Mesenteric fat pad (tissue), 1 donor: ENCODE measurements at places on chromosomes 3 and 15.

- DNase-seq = no peak
Observed at GRCh38 chr3:71428841-71429596, 154.5 kb downstream of the FOXP1 start.

DNA sequence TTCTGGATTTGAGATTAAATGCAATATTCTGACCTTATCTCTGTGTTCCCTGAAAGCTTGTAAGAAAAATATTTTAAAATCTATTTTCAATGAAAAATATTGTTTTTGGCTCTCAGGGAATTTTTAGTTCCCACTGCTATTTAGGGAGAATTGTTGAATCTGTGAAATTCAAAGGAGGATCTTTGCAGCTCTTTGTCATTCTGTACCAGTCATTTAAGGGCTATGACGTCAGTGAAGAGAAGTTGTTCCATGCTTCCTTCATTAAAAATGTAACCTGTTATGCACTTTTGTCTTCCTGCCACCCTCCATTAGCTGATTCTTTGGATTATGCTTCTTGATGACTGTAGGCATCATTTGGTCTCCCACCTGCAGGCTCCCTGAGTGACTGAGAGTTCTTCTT, 427.8 kb upstream of the C2CD4B start:
- no peak for DNase-seq

- DNase-seq = no peak
Observed at GRCh38 chr15:96424674-96425073, 94.2 kb downstream of the NR2F2 start.

DNA sequence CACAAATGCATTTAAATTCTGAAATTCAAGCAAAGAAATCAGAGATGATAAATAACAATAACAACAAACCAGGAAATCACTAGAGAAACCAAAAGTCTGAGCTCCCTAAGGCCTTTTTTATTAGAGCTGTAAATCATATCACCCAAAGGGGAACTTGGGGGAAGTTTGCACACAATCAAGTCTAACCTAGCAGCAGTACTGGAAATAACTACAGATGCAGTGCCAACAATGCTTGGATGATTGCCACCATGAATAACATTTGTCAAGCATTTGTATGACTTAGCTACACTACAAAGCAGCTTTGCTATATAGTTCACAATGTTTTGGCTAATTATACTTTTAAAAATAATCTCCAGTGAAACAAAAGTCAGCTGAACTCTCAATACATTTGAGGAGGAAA, 27.8 kb downstream of the SHQ1 start:
- no peak for DNase-seq

DNA sequence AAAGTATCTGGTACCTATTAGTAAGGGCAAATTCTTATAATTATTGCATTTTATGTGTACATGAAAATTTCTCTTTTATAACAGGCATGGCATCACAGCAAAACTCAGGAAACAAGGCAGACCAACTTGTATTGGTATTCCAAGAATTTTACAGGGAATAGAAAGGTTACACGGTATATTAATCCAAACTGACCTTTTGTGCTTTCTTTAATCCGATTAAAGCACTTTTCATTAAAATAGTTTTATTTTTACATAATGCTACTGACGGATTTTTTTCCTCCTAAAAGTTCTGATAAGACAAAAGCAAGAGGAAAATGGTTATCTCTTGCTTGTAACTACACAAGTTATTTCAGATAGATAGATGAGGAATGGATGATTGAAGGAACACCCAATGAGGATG, 137.0 kb upstream of the SLCO3A1 start:
- no peak for DNase-seq

GRCh38 chr3:140246578-140246977, 311.6 kb downstream of the CLSTN2 start:
- DNase-seq = no peak

DNA sequence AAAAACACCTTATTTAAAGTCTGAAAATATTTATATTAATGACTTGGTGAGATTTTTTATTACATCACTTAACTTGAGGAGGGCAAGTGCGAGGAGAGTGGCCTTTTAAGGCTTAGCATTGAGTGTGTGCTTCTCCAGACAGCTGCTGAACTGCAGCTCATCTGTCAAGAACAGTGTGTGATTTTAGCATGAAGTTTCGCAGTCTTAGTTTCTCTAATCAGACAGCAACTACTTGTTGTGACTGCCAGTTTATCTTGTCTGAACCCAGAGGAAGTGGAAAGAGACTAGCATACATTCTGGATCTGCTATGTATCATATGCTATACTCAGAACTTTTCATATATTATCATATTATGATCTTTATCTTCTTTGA, 291.7 kb upstream of the ROPN1 start:
- DNase-seq = no peak

GRCh38 chr15:72220687-72221086, 10.3 kb downstream of the PKM start:
- no peak for DNase-seq

- DNase-seq = no peak
Observed at GRCh38 chr3:3579658-3580057, 219.6 kb upstream of the LRRN1 start.

- DNase-seq = no peak
Observed at GRCh38 chr3:61882253-61882652, 320.9 kb downstream of the PTPRG start.

DNA sequence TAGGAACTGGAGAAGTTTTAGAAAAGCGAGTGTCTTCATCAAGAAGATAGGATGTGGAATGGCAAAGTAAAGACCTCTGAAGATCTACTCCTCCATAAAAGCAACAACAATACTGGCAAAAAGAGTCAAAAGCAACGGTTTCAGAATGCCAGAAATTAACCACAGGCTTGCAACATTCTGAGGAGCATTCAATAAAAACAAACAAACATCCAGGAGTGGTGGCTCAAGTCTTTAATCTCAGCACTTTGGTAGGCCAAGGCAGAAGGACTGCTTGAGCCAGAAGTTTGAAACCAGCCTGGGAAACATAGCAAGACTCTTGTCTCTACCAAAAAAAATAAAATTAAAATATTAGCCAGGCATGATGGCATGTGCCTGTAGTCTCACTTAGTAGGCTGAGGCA, 143.2 kb upstream of the HACD2 start:
- no peak for DNase-seq

DNA sequence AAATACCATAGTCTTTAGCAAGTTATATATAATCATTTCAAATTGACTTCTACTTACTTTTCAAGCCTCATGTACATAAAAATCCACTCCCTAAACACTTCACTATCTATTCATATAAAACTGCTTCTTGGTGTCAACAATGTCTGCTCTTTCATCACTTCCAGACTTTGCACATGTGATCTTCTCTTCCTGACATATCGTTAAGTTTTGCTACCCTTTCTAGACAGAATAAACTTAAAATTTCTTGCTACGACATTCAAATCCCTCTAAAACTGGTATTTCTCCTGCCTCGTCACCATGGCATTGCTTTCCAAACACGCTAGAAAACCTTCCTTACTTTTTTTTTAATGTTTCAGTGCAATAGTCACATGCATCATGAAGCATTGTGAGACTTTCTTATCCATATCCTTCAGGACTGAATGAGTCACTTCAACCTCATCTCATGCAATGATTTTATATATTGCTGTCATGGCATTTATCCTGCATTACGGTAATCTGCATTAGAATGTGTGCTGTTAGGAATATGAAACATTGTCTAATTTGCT, 122.8 kb downstream of the GMNC start:
- DNase-seq = no peak

DNA sequence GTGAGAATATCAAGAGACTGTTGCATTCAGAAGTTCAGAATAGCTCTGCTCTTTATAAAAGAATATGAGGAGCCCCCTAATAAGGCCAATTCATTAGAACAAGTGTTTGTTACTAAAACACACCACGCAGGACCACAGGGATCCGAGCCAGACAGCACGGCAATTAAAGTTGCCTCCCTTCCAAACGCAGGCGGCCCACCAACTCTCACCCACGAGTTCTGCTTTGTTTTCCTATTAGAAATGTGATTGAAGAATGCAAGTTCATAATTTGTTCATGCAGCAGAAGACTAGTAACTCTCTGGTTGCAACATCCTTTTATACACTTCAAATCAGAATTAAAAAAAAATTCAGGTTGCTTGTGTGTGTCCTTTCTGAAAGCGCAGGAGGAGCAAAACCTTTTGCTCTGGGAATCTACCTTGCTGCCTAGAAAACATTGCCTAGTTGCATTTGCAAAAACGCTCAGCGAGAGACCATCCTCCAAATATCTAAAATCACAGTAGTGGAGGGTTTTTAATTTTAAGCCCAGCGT, 1044.1 kb upstream of the NR2F2 start:
- no peak for DNase-seq

GRCh38 chr3:137988152-137988551, 21.8 kb upstream of the CLDN18 start:
- no peak for DNase-seq

DNA sequence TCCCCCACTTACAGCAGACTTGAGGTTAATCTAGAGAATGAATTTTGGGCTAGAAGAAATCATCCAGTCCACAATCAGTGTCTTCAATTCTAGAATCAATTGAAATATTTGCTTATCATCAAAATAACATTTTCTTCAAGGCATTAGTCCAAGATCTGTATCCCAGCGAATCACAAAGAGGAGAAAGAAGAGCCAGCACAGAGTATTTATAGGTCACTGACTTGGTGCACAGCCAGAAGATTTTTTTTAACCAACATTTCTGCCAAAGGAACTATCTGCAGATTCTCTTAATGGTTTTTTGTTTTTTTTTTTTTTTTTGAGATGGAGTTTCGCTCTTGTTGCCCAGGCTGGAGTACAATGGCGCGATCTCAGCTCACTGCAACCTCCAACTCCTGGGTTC, 178.2 kb downstream of the TNIK start:
- no peak for DNase-seq

DNA sequence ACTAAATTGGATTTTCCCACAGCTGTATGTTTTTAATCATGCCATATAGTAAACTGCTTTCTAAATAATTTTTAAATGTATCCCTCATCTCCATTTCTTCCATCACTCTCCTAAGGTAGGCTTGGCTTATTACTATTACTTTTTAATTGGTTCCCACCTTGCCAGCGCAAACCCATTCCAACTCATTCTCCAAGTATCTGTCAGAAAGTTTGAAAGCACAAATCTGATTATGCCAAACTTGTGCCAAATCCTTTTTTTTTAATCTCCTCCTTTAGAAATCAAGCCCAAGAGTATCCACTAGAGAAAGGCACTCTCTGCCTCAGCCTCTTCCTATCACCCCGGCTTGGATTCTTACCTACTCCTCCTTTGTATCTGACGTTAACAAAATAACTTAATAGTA, 784.5 kb downstream of the TBL1XR1 start:
- DNase-seq = no peak

DNA sequence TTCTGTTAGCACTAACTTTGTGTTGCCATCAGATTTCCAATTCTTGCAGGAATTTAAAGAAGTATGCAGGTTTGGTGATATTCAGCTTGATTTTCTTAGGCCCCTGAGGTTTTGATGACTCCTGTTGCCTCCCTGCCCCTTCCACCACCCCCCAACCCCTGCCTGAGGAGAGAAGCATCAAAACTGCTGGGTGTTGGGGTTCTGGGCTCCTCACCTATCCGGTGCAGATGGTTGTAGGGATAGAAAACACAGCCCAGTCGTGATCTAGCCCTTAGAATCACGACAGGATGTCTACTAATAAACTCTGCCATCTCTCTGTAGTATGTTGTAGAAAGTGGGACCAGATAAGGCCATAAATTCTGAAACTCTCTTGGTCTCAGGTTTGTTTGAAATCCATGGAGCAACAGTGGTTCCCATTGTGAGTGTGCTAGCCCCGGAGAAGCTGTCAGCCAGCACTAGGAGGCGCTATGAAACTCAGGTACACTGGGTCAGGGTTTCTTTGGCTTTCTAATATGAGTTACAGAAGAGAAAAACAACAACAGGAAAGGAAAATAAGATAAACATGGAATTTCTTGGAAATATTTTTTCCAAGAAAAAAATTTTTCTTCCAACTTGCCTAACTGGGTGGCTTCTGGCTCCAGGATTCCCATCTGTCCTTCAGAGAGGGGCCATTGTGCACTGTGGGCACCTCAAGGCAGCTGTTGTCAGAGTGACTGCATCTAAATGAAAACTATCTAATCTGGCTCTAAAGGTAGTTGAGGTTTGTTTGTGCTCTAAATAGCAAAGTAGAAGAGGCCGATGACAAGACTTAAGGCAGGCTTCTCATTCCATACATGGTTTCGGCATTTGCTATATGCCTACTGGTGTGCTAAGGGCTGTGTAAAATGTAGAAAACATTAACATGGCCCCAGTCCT, 8.7 kb downstream of the SRP14 start:
- no peak for DNase-seq

DNA sequence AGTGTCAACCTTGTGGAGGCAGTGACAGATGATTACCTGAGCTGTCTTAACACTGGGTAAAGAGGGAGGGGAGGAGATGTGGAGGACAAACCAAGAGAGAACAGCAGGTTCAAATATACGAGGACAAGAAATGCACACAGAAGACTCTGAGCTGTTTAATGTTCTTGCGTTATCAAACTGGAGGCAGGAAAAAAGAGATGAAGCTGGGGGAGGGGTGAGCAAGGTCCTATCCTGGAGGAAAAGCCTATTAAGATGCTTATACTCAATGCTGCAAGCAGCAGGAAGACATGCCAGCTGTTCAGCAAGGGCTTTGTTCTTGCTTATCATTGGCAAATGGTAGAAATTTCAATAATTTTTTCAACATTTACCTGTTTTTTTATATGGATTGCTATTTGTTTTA, 345.7 kb upstream of the TRIM42 start:
- DNase-seq = no peak

- DNase-seq = no peak
Observed at GRCh38 chr15:70027518-70027917, 70.2 kb downstream of the TLE3 start.

- DNase-seq = no peak
Observed at GRCh38 chr3:33645060-33645647, 72.9 kb downstream of the CLASP2 start.

- no peak for DNase-seq
Observed at GRCh38 chr3:123410149-123410515, 38.8 kb downstream of the ADCY5 start.

DNA sequence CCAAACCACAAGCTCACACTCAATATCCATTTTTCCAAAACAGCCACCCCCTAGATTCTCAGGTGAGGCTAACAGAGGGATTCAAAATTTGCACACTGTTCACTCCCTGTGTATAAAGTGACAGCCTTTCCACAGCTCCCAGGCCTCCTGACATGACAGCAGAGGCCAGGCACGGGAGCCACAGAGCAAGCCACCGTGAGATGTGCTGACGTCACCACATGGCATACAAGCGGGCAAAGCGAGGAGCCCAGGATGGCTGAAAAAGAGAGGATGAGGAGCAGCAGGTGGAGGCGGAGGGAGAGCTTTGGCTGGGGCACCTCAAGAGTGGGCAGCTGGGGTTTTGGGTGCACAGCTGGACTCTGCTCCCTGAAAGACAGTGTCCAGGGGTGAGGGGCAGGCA, 27.1 kb downstream of the EHD4 start:
- DNase-seq = no peak

DNA sequence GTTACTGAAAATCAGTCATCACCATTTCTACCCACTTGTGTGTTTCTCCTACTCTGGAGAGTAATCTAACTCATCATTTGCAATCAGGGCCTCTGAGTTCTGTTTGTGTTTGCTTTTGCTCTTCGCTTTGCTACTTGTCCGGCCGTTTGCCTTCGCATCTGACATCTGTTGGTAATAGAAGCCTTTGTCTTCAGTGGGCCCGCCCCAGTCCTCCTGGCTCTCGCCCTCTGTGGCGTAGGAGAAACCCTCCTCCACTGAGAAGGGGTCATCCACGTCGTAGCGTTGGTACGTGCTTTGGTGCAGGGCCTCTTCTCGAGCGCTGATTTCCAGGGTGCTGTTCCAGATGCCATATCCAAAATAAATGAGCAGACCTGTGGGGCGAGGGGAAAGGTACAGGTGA, 48.3 kb downstream of the CLDN11 start:
- no peak for DNase-seq

GRCh38 chr3:33722626-33723370, 4.7 kb upstream of the CLASP2 start:
- no peak for DNase-seq
